GM04503 (cell line): ENCODE measurements at places on chromosomes 16 and 17.

- DNase-seq = no peak
These were observed 1.6 kb downstream of the FLOT2 start for GRCh38 chr17:28895794-28896447.

DNA sequence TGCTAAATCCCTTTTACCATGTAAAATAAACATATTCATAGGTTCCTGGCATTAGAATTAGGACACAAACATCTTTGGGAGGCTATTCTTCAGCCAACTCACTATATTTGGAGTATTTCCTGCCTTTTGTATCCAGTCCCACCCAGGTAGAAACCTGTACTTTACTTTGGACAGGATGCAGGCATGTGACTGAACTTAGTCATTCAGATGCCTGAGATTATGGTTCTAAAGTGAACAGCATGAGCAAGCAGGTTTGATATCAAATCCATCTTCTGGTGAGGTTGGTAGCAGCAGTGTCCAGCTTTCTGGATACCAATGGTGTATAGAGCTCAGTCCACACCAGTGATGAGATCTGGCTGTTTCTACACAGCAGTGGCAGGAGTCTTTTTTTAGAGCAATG is 20.2 kb downstream of the CA10 start:
- no peak for DNase-seq

DNA sequence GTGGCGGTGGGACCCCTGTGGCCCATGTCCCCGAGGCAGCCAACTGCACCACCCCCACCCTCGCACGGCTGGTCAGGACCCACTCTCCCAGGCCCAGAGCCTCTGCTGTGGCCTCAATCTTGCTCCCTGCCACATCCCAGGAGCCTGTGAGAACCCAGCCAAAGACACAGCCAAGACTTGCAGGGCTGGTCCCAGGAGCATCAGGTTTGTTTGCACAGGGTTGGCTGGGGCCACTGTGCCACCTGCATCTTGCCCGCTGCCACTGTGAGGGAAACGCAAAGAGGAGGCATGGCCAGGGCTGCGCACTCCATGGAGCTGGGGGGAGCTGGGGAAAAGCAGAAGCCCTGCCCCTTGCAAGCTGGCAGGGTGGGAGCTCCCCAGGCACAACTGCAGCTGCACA is 92.5 kb downstream of the SSH2 start:
- DNase-seq = no peak

DNA sequence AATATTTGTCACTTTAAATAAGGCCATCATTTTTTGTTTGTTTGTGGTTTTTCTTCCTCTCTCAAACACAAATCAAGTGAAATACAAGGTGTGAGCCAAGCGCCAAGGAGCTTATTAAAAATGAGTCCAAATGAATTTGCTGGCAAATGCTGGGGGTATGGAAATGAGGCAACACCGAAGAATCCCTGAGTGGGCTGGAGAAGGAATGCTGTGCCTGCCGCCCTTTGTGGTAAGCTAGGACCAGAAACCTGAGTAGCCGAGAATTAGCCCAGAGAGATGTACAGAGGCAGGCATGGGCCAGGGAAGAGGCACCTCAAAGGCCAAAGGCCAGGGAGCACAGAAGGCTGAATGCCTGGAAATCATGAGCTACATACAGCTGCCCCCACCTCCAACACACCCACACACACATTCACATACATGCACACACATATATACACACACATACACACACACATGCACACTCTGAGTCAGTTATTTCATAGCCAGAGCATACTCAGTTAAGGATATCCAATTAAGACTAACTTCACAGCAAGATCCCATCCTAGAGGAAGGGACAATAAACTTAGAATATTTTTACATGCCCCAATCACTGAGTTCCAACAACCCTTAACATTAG is 266.1 kb upstream of the DYNLRB2 start:
- peak; percentile 45 for DNase-seq

GRCh38 chr16:27242868-27243590 is 25.5 kb downstream of the NSMCE1 start:
- peak; percentile 70 for DNase-seq

GRCh38 chr16:85930301-85930700 is 31.3 kb downstream of the IRF8 start:
- DNase-seq = no peak

DNA sequence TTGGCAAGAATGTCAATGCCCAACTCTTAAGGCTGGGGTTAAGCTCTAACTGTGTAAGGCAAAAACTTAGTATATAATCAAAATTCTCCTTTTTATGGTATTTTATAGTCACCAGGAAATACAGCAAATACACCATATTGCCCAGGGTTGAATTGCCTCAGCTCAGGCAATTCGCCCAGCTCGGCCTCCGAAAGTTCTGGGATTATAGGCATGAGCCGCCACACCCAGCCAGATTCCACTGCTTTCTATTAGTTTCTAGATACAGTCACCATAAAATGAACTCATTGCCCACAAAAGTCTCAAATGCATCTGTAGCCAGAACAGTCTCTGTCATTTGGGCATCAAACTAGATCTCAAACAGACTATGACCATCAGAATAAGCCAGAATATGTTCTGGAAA is 238.7 kb upstream of the TOX3 start:
- DNase-seq = no peak

GRCh38 chr16:22192261-22193062 is 13.6 kb upstream of the EEF2K start:
- peak; percentile 67 for DNase-seq
